ENCODE measurements at places on chromosomes 5 and 9. TPM values are rescaled to one million over a fixed set of nuclear protein-coding genes. Genes with fewer than 3 reads are reported as not detected.

The C1QTNF2 gene
- 1.3 TPM for total RNA-seq

The HTR1A gene
- 3.8 TPM for total RNA-seq

The WWC1 gene
- total RNA-seq: 41.1 TPM

The MZB1 gene
- total RNA-seq: not detected

- H3K4me3 ChIP-seq: no peak overlapping the region
- no peak overlapping the region for H3K27ac ChIP-seq
- DNase-seq: no peak
Measured at GRCh38 chr9:35862328-35862727, 7.9 kb downstream of the OR13J1 start.

- no peak overlapping the region for H3K27ac ChIP-seq
- H3K4me3 ChIP-seq: no peak overlapping the region
- H3K27me3 ChIP-seq: peaks cover 8% of the 10 kb centered on the region
- DNase-seq: no peak
Measured at GRCh38 chr5:133321833-133322420, 270.1 kb downstream of the HSPA4 start.

GRCh38 chr5:154544646-154545045, 66.6 kb upstream of the HAND1 start:
- no peak overlapping the region for H3K4me3 ChIP-seq
- DNase-seq: no peak
- peaks cover 2% of the 10 kb centered on the region for H3K4me1 ChIP-seq
- H3K36me3 ChIP-seq: no peaks in the 10 kb centered on the region

DNA sequence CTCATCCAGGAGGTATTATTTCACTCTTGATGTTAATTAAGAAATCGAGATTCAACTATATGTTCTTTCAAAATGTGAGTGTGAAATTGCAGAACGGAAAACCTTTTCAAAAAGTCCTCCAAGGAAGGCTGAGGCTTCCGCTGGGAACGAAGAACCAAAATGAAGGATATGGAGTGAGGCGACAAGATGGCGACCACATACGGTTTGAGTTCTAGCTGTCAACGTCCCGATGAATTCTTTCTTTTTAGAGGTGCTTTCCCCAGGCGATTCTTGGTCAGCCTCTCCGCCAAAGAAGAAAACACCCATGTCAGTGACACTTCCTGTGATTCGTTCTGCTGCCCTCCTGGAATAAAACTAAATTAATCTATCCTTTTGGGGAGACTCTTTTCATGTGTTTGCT, 78.3 kb upstream of the ADAMTS16 start:
- H3K27ac ChIP-seq: no peak overlapping the region
- H3K27me3 ChIP-seq: no peaks in the 10 kb centered on the region
- no peak for DNase-seq

GRCh38 chr5:31221001-31221400, 27.5 kb downstream of the CDH6 start:
- no peak for DNase-seq
- no peaks in the 10 kb centered on the region for H3K27me3 ChIP-seq
- H3K36me3 ChIP-seq: no peaks in the 10 kb centered on the region
- no peaks in the 10 kb centered on the region for H3K4me1 ChIP-seq
- H3K27ac ChIP-seq: no peak overlapping the region

GRCh38 chr9:92482805-92483204, 499 bp upstream of the ASPN start:
- H3K4me3 ChIP-seq: no peak overlapping the region
- no peaks in the 10 kb centered on the region for H3K36me3 ChIP-seq

GRCh38 chr9:92769990-92770359, 5.3 kb upstream of the BICD2 start:
- H3K27ac ChIP-seq: no peak overlapping the region
- DNase-seq: no peak
- H3K4me1 ChIP-seq: peaks cover 11% of the 10 kb centered on the region

GRCh38 chr9:129836311-129837007, 1.2 kb downstream of the USP20 start:
- DNase-seq: no peak
- no peaks in the 10 kb centered on the region for H3K27me3 ChIP-seq
- H3K36me3 ChIP-seq: peaks cover 4% of the 10 kb centered on the region
- H3K4me3 ChIP-seq: peak overlapping the region; percentile 100

DNA sequence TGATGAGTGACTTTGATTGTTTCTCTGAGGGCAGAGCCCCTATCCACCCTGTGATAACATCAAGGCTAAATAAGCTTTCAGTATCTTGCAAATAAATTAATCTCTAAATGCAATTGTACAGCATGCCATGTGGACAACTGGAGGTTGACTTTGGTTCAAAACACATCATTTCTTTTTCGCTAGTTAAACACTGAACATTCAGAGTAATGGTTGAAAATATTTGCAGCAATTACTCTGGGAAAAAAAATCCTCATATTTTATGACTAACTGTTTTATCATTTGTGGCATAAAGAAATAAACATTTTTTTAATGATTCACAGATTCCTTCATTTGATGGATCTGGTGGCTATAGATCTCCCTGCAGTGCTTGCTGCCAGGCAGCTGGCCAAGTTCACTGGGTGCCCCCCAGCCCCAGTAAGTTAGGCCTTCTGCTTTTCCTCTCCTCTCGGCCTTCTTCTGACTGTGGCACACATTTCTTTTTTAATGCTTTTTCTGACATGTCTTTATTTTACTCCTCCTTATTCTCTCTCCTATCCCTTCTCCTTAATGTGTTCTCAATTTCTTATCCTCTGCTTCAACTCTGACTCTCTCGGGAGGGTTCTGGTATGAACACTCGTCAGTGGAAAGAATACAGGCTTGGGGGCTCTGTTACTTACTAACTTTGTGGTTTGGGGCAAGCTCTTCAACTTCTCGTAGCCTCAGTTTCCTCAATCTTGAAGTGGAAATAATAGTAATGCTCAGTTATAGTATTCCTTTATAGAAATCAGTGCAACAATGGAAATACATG, 69.6 kb downstream of the ADAMTSL1 start:
- H3K27ac ChIP-seq: no peak overlapping the region
- no peak overlapping the region for H3K4me3 ChIP-seq
- H3K36me3 ChIP-seq: no peaks in the 10 kb centered on the region

- no peak overlapping the region for H3K27ac ChIP-seq
- no peaks in the 10 kb centered on the region for H3K36me3 ChIP-seq
- H3K27me3 ChIP-seq: no peaks in the 10 kb centered on the region
- no peak for DNase-seq
- H3K4me3 ChIP-seq: no peak overlapping the region
Measured at GRCh38 chr5:104088876-104089778, 526.5 kb upstream of the NUDT12 start.

DNA sequence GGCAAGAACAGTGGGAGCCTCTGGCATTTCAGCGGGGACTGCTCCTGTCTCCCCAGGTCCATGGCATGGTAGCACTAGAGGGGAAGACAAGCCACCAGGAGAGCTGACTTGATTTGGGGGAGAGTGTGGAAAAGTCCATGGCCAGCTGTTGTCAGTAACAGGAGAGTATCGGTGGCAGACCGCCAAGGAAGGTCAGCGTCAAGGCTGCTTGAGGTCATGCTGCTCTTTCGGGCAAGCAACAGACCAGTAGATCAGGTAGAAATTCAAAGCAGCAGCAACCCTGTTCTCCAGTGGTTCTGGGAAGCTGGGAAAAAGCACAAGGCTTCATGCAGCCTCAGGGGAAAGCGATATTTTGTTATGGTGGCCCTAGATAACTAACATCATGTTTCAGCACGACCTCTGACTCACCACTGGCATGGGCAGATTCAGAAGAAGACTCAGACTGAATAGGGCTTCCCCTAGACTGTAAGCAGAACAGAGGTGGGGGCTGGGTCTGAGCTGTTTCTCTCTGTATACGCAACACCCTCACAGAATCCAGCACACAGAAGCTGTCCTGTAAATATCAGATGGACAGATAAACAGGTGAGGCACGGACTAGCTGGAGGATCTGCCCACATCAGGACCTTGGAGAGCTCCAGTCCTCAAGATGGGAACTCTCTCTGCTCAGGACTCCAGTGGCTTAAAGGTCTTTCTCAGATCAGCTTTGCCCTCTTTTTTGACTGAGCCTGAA, 35.2 kb upstream of the PLEKHG4B start:
- peak; percentile 79 for DNase-seq
- peaks cover 7% of the 10 kb centered on the region for H3K4me1 ChIP-seq
- H3K27ac ChIP-seq: no peak overlapping the region
- no peak overlapping the region for H3K4me3 ChIP-seq
- H3K36me3 ChIP-seq: no peaks in the 10 kb centered on the region

DNA sequence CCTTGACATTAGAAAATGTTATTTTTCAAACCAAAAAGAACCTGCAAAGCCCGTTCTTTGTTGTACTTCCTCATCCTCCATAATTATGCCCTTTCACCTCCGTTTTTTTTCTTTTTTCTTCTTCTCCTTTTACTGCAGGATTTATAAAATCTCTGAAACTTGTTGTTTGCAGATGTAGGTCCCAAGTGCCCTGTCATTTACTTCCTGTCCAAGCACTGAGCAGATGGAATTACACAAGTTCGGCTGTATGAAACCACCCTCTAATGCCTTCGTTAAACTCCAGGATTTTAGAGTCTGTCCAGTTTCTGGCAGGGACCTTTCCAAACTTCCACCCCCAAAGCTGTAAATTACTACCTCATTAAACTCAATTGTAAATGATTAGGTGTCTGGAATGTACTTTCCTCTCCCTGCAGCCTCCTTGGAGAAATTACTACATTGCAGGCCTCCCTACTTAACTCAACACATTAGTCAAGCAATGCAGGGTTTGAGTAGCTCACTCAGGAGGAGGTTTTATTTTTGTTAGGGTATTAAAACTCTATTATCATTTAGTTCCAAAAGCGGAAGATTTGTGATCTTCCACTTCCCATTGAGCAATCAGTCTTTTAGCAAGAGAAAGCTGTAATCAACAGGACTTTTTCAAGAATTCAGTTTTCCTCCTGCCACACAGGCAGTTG, 125.6 kb upstream of the LPAR1 start:
- H3K27ac ChIP-seq: no peak overlapping the region
- H3K27me3 ChIP-seq: no peaks in the 10 kb centered on the region
- no peak for DNase-seq
- no peak overlapping the region for H3K4me3 ChIP-seq
- H3K4me1 ChIP-seq: no peaks in the 10 kb centered on the region

DNA sequence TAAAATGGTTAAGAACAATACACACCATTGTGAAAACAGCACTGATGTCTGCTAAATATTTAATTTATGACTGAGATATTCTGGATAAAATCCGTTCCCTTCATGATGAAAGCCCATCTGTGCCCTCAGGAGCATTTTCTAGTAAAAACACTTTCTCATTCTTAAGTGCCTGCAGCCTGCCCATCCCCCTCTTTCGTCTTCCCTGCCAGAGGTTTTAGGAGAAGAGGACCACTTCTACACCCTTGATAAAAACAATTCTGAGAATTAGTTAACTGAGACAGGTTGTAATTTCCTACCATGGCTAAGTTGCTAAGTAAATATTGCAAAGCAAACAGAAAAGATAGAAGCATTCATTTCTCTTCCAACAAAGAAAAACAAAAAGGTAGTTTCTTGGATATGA, 272.6 kb downstream of the ATPSCKMT start:
- no peaks in the 10 kb centered on the region for H3K27me3 ChIP-seq
- no peak overlapping the region for H3K4me3 ChIP-seq
- H3K36me3 ChIP-seq: no peaks in the 10 kb centered on the region
- no peaks in the 10 kb centered on the region for H3K4me1 ChIP-seq
- no peak for DNase-seq

GRCh38 chr9:91426123-91426745, 2.6 kb upstream of the NFIL3 start:
- no peak for DNase-seq
- H3K4me1 ChIP-seq: peaks cover 6% of the 10 kb centered on the region
- no peak overlapping the region for H3K4me3 ChIP-seq

DNA sequence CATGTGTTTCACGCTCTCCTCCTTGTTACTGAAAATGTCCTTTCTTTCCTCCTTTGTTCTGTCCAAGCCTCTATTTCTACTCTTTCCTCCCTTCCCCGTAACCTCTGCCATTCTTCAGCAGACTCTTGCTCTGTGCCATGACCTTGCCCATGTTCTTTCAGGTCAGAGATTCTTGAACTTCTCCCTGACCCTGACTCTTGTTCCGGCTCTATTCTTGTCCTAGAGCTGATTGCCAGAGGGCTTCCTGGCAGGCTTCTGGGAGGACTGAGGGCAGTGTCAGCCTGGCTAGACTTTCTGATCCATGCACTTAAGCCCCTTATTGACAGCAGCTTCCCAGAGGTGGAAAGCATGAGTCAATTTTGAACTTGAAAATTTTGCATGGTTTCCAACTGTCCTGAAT, 174.2 kb downstream of the TMEM161B start:
- peaks cover 6% of the 10 kb centered on the region for H3K4me1 ChIP-seq
- H3K27me3 ChIP-seq: no peaks in the 10 kb centered on the region
- DNase-seq: no peak
- H3K36me3 ChIP-seq: no peaks in the 10 kb centered on the region
- H3K27ac ChIP-seq: no peak overlapping the region

DNA sequence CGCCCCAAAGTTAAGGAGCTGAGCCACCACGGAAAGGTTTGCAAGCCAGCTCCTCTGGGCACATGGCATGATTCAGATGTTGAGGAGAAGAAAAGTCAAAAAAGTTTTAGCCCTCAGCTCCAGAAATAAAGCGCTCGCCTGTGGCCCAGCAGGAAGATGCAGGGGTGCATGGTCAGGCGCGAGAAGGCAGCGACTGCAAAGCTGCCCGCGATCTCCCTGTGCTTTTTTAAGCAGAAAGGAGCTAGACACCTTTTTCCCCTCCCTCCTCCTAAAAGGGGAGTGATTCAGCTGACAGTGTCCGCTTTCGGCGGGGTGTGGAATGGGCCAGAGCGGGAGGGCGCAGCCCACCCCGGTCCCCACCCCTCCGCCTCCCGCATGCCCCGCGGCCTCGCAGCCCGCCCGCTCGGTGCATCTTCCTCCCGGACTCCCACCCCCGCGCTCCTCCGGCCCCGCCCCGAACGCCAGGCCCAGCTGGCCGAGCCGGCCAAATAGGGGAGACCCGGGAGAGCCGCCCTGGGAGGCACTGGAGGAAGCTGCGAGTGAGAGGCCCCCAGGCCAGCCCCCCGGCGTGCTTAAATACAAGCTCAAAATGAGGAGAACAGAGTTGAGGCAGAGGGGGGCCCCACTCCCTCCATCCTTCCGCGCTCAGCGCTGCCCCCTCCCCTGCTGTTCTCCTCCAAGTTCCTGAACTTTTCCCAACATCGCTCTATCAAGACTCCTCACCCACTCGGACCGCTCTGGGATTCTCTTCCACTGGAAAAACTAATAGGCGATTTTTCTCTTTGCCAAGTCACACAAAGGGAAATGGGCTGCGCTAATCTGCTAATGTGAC, at the start of gene ADAMTS12:
ADAMTS12 (minus strand) TSS at position 203 of the 832 bp plus-strand sequence; CDS start at position 69, 134 bp downstream.
- peaks cover 18% of the 10 kb centered on the region for H3K4me1 ChIP-seq
- H3K27me3 ChIP-seq: no peaks in the 10 kb centered on the region
- H3K27ac ChIP-seq: no peak within 1 kb of the TSS
- H3K4me3 ChIP-seq: peak within 1 kb of the TSS; percentile 59
- peak; percentile 81 for DNase-seq
